ENCODE measurements at places on chromosomes 16 and 17.

- no peak for DNase-seq
These were observed 214.1 kb downstream of the SEC14L1 start for GRCh38 chr17:77354670-77355455.

DNA sequence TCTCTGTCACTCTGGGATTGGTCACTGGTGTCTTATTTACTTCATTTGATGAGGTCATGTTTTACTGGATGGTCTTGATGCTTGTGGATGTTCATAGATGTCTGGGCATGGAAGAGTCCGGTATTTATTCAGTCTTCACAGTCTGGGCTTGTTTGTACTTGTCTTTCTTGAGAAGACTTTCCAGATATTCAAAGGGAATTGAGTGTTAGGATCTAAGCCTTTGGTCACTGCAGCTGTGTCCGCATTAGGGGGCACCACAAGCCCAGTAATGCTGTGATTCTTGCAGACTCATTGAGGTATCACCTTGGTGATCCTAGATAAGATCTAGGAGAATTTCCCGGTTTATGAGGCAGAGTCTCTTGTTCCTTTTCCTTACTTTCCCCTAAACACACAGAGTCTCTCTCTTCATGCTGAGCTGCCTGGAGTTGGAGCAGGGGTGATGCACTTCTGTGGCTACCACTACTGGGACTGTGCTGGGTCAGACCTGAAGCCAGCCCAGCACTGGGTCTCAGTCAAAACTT is 214.7 kb downstream of the SPECC1 start:
- no peak for DNase-seq

DNA sequence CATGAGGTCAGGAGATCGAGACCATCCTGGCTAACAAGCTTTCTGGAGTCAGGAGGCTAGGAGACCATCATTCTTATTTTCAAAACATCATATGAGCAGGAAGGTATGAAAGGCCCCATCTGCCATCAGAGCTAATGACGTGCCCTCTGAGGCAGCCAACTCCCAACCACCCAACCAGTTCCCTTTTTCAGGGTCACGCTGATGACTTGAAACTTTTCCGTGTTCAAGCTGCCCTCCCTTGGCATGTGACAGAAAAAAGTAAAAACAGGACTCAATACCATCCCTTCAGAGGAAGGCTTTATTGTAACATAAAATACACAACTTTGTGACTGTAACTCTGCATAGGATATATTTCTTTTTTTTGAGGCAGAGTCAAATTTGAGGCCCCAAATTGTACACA is 4.6 kb upstream of the GHDC start:
- no peak for DNase-seq

DNA sequence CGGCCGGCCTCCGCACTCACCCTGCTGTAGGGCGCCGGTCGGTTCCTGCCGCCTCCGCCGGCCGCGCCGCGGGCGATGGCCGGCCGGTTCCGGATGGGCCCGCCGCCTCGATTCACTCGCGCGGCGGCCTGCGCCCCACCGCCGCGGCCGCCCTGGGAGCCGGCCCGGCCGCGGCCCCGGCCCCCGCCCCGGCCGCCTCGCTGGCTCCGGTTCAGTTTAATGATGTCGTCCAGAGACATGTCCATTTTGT is 158 bp downstream of the ALYREF start:
- DNase-seq, result no peak

DNA sequence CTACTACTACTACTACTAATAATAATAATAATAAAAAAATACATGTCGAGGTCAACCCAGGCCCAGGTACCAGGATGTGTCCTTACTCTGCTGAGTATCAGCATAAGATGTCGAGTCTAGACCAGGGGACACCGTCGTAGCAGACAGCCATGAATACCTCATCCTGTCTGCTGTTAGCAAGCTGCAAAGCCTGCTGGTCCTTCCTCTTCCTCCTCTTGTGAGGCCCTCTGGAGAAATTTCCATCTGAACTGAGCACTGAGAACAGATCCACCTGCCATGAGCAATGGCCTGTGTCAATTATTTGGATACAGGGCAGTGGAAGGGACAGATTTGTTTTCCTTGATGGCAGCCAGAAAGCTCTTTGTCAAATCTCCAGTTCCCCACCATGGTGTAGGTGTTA is 168.5 kb downstream of the XYLT1 start:
- no peak for DNase-seq

GRCh38 chr16:3771513-3771912 is 54.2 kb upstream of the TRAP1 start:
- DNase-seq, result no peak

- no peak for DNase-seq
These were observed 6.7 kb downstream of the TRPV1 start for GRCh38 chr17:3602499-3602898.

- no peak for DNase-seq
These were observed 10.5 kb downstream of the DOK4 start for GRCh38 chr16:57475711-57476339.

GRCh38 chr16:85639529-85640253 is 26.6 kb downstream of the GSE1 start:
- no peak for DNase-seq

GRCh38 chr17:43400943-43401717 is 2.3 kb downstream of the ARL4D start:
- DNase-seq, result no peak

DNA sequence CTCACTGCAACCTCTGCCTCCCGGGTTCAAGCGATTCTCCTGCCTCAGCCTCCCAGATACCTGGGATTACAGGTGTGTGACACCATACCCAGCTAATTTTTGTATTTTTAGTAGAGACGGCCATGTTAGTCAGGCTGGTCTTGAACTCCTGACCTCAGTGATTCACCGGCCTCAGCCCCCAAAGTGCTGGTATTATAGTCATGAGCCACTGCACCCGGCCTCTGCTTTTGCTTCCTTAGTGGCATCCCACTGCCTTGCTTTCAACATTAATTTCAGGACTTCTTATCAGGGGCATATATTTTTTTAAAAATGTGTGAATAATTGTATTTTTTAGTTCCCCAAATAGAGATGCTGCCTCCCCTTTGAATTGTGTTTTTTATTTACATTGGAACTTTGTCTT is 98.8 kb downstream of the SYCE1L start:
- DNase-seq, result no peak

DNA sequence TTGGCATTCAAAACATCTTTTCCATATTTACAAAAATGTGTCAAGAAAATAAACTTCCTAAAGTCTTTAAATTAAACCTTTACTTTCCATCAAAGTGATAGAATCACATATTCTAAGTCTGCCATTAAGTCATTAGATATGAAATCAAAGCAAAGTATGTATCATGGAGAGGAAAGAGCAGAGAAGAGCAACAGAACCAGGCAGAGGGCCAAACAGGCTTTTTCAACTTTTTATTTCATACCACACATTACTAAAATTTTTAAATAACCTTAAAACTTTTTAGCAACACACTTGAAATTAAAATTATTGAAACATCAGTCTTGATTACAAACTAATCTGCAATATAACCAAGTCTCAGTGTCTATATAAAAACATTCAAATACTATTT is 13.8 kb downstream of the SIAH1 start:
- DNase-seq, result no peak

DNA sequence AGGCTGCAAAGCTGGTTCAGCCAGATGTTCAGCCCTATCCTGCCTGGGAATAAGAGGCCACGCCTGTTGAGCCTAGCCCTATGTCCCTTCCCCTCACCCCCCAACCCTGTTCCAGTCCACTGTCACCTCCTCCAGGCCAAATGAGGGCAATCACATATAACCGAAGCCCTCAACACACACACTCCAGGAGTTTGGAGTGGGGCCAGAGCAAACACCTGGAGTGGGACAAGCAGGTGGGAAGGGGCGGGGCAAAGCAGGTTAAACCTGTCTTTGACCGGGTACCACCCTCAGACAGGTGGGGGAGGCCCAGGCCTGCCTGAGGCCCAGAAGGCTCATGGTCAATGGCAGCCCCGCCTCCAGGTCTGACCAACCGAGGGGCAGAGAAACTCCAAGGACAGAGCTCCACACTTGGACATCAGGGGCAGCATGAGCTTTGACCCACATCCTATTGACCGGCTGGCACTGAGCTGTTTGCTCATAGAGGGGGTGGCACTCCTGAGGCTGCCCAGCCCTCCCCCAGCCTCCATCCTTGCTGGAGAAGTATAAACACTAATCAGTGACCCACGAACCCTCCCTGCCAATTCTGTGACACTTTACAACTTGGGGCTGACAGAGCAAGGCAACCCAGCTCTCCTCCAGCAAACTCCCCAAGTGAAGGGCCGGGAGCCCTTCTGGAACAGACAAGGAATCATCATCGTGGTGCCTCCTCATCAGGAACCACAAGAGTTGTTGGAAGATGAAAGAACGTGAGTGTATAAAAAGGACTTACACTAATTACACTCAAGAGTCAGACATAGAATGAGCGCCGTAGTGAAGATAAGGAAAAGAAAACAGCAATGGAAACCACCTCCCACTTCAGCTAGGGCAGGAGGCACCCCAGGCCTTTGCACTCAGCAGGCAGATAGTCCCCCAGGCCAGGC is 1.5 kb downstream of the ESRP2 start:
- no peak for DNase-seq

DNA sequence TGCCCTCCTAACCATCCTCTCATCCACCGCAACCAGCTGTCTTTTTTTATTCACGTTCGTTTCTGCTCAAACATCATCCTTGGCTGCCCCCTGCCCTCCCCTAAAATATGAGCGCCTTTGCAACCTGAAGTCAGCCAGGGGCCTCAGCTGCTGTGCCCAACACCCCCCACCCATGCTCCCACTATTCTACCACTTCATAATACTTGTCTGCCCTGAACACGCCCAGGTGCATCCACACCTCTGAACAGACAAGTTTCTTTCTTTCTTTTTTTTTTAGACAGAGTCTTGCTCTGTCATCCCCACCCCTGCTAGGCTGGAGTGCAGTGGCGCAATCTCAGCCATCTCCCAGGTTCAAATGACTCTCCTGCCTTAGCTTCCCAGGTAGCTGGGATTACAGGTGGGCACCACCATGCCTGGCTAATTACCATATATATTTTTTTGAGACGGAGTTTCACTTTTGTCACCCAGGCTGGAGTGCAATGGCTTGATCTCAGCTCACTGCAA is 26.9 kb downstream of the CEP295NL start:
- no peak for DNase-seq

- no peak for DNase-seq
These were observed 79.1 kb downstream of the C17orf67 start for GRCh38 chr17:56754523-56755208.

- DNase-seq, result no peak
These were observed 8.3 kb downstream of the CUEDC1 start for GRCh38 chr17:57946798-57947358.

- DNase-seq, result no peak
These were observed 3.0 kb upstream of the RCVRN start for GRCh38 chr17:9907883-9908648.

- DNase-seq, result no peak
These were observed 29.4 kb downstream of the COG7 start for GRCh38 chr16:23423496-23424049.

GRCh38 chr17:37859451-37859850 is 64.8 kb upstream of the TBC1D3K start:
- no peak for DNase-seq

- no peak for DNase-seq
These were observed 33.2 kb downstream of the TUBD1 start for GRCh38 chr17:59859444-59860025.

DNA sequence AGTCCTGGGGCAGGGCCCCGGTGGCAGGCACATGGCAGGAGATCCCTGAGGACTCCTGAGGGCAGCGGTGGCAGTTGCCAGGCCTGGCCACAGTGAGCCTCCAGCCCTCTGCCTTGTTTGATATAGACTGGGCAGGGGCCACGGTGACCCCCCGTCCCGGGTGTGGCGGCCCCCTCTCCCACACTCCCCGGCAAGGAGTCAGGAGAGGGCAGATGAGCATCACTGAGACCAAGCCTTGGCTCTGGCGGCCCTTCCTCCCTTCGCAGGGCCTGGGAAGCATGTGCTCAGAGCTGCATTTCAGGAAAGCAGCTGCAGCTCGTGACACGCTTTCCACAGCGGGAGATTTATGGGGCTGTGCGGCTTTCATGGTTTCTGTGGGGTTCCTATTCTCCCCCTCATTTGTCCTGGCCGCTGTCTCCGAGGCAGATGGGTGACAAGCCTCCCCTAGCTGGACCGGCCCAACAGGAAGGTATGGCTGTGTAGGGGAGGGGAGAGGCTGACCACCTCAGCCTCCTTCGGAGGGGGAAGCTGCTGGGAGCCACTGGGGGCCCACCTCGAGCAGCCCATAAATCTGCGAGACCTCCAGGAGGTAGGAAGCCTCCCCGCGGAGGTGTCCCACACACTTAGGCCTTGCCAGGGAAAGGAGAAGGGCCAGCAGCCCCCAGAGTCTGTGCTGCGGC is 211.4 kb downstream of the NTN1 start:
- no peak for DNase-seq

GRCh38 chr16:9844361-9844760 is 337.9 kb downstream of the GRIN2A start:
- DNase-seq, result no peak

DNA sequence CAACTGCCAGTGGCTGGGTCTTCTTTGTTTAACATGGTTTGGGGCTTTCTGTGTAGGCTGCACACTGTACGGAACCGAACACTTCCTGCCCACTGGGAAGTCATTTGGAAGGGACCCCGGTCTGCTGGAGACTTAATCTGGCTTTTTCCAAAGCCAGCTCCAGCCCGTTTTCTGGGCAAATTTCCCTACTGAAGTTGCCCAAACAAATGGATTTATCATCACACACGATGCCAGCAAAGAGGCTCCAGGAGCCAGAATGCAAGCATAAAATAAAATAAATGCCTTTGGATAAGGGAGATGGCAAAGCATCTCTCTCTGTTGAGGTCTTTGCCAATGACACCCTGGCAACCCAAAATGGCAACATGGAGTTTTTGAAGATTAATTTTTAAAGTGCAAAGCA is 259.9 kb upstream of the IRX3 start:
- no peak for DNase-seq

GRCh38 chr17:21295036-21295952 is 10.8 kb downstream of the MAP2K3 start:
- no peak for DNase-seq

DNA sequence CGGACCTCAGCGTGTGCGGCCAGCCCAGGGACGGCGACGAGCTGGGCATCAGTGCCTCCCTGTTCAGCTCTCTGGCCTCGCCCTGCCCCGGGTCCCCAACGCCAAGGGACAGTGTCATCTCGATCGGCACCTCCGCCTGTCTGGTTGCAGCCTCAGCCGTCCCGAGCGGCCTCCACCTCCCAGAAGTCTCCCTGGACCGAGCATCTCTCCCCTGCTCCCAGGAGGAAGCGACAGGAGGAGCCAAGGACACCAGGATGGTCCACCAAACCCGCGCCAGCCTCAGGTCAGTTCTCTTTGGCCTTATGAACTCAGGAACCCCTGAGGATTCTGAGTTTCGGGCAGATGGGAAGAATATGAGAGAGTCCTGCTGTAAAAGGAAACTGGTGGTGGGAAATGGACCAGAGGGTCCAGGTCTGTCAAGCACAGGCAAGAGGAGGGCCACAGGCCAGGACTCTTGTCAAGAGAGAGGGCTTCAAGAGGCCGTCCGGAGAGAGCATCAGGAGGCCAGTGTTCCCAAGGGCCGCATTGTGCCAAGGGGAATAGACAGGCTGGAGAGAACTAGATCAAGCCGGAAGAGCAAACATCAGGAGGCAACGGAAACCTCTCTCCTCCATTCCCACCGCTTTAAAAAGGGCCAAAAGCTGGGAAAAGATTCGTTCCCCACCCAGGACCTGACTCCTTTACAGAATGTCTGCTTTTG is 825 bp downstream of the HASPIN start:
- DNase-seq, result no peak
